ENCODE measurements at places on chromosomes 4 and X.

DNA sequence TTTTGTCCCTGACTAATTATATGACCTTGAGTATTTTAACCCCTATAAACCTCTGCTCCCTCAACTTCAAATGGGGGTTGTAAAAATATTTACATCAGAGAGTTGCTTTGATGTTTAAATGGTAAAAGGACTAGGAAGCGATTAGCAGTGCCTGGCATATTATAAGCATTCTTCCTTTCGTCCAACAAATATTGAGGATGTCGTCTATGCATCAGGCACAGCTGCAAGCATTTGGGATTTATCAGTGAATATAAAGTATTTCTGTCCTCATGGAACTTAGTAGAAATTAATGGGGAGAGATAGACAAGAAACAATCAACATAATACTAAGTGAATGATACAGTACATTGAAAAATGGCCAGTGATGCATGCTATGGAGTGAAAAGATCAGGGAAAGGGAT, 115.5 kb upstream of the EDNRA start:
- no peak for DNase-seq

GRCh38 chr4:157014621-157015591, 43.3 kb upstream of the PDGFC start:
- no peak for DNase-seq

DNA sequence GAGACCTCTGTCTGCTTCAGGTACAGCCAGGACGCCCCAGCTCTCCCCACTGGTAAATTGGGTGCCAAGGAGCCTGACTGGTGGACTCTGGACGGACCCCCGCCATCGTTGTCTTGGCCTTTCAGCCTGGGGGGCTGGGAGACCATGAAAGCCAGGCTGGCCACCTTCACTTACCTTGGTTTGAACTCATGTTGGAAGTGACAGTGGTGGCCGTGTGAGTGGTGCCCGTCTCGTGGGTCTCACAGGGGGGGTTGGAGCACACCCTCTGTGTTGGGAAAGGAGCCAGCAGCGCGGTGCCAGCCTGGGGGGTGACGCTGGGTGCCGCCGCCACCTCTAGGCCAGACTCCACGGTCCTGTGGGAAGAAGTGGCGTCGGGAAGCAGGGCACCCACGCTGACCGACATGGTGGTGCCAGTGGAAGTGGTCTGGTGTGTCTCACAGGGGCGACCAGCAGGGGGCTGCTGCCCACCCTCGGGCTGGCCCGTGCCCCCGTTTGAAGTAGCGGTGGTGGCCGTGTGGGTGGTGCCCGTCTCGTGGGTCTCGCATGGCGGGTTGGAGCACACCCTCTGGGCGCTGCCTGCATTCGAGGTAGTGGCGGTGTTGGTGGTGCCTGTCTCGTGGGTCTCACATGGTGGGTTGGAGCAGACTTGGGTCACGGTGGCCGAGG, 9.6 kb upstream of the RENBP start:
- no peak for DNase-seq

DNA sequence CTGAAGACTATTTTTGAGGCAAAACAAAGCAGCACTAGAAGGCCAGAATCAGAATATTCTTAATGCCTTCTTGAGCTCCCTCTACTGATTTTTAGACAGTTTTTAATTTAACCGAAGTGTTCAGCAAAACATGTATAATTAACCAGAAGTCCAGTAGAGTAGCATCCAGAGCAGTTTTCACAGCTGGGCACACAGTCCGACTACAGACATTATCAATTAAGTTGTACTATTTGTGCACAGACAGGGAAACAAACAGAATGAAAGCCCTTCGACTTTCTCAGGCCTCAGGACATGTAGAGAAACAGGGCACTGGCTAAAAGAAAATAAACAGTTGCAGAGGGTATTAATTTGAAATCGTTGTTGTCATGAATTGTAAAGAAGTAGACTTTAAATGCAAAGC, 11.9 kb downstream of the FSTL5 start:
- DNase-seq, result no peak

DNA sequence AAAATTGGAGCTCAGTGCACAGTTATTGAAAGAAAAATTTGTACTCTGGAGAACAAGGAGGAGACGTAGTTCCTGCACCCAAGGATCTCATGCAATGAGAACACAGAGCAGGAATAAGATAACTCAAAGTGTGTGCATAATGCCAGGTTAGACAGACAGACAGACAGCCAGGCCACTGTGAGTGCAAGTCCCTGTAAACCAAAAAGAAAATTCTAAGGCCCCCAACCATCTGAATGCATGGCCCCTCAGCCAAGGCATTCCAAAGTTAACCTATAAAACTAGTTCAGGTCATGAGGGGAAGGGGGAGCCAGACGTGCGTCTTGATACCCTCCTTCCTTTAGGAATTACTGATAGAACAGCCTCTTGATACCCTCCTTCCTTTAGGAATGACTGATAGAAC, 94.5 kb upstream of the ENPP6 start:
- DNase-seq, result no peak

DNA sequence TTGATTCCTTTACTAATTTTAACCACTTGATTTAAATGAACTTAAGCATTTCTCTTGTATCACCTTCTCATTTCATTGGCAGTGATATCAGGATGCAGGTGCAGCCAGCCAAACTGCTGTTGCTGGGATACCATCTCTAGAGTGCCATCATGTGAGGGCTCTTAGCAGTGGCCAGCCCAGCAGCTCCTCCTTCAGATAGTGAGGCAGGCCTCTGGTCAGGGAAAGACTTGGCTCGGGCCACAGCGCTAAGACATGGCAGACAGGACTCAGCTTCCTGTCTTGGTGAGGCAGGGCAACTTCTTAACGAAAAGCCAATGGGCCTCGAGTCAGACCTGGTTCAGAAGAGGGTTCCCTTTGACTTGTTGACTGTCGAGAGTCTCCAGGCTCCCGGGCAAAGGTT, 50.0 kb downstream of the NOP14 start:
- DNase-seq, result no peak

GRCh38 chr4:73193659-73194058, 64.9 kb downstream of the ANKRD17 start:
- DNase-seq, result no peak

DNA sequence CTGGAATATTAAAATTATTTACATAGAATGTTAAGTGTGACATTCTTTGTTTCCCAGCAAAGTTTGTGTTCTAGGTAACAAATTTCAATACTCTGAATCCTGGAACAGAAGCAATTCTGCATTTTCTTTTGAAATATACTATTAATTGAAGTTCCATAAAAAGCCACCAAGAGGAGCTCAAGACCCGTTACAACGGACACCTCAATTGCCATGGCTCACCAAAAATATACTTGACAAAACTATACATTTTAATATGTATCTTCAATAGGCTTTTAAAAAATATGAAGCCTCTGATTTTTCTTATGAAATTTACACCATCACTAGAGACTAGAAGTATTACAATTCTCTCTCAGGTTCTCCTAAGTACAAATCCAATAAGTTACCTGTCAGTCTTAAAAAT, 111.4 kb downstream of the NYX start:
- DNase-seq, result no peak

- DNase-seq, result no peak
Observed at GRCh38 chr4:107130157-107130556, 94.0 kb upstream of the DKK2 start.

DNA sequence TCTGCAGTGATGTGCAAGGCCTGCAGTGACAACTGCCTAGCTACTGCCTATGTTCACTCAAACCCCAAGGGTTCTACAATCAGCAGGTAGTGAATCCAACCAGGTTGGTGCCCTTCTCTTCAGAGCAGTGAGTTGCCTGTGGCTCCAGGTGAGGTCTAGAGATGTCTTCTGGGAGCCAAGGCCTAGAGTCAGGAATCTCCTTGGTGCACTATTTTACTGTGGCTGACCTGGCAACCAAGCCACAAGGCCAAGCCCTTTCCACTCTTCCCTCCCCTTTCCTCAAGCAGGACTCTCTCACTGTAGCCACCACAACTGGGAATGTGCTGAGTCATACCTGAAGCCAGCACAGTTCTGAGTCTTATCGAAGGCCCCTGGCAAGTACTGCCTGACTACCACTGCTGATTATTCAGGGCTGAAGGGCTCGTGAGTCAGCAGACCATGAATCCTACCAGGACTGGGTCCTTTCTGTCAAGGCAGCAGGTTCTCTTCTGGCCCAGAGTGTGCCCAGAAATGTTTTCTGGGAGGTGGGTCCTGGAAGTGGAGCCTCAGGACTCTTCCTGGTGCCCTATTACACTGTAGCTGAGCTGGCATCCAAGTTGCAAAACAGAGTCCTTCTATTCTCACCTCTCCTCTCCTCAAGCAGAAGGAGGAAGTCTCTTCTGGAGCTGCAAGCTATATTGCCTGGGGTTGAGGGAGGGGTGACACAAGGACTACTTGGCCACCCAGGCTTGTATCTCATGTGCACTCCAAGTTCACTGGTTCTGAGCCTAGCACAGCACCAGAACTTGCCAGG, 111.6 kb downstream of the BTC start:
- DNase-seq, result no peak

- no peak for DNase-seq
Observed at GRCh38 chr4:20433097-20433705, 181.5 kb downstream of the SLIT2 start.

- no peak for DNase-seq
Observed at GRCh38 chr4:134470544-134470943, 269.0 kb upstream of the PABPC4L start.

DNA sequence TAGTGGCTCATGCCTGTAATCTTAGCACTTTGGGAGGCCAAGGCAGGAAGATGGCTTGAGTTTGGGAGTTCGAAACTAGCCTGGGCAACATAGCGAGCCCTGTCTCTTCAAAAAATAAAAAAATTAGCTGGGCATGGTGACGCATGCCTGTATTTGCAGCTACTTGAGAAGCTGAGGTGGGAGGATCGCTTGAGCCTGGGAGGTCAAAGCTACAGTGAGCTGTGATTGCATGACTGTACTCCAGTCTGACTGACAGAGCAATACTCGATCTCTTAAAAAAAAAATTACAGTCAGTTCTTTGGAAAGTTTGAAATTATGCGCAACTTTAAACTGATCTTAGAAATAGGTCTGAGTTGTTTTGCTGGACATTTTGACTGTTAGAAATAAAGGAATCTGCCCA, 55.8 kb downstream of the DOCK11 start:
- DNase-seq, result no peak

DNA sequence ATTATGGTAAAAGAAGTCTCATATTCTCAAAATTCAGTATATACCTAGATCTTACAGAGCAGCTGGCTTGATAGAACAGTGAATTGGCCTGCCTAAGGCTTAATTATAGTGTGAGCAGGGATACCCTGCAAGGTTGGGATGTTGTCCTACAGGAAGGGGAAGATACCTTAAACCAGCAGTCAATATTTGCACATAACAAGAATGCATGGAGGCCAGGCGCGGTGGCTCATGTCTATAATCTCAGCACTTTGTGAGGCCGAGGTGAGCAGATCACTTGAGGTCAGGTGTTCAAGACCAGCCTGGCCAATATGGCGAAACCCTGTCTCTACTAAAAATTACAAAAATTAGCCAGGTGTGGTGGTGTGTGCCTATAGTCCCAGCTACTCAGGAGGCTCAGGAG, 58.7 kb upstream of the ABCG2 start:
- no peak for DNase-seq

GRCh38 chr4:48908687-48909086, 2.1 kb upstream of the OCIAD2 start:
- no peak for DNase-seq

- no peak for DNase-seq
Observed at GRCh38 chrX:11064851-11065600, 46.1 kb upstream of the HCCS start.

DNA sequence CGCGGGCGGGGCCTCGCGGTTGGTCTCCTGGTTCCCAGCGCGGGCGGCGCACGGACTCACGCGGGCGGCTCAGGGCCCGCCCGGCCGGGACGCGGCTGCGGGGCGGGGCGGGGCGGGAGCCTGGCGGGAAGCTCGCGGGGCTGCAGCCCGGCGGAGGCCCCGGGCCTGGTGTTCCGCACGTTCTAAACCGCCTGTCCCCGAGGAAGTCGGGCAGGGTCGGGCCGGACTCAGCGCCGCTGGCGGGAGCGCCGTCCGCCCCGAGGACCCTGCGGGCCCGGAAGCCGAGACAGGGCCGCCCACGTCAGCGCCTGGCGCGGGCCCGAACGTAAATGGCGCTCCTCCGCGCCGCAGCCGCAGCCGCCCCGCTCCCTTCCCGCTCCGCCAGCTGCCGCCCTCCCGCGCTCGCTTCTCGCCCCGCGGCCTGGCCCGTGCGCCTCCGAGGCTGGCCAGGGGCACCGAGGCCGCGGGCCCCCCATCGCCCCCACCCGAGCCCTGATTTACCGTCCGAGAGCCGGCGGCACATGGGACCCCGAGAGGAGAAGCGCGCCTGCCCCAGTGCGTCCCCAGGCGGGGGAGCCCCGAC, 309 bp upstream of the CTBP1 start:
- DNase-seq, result peak; percentile 74

GRCh38 chrX:23373129-23373804, 38.6 kb downstream of the PTCHD1 start:
- DNase-seq, result no peak
